ENCODE measurements at places on chromosomes 5 and 9.
A peak's percentile ranks its signal among the peaks of the same experiment; 100 is the strongest.

DNA sequence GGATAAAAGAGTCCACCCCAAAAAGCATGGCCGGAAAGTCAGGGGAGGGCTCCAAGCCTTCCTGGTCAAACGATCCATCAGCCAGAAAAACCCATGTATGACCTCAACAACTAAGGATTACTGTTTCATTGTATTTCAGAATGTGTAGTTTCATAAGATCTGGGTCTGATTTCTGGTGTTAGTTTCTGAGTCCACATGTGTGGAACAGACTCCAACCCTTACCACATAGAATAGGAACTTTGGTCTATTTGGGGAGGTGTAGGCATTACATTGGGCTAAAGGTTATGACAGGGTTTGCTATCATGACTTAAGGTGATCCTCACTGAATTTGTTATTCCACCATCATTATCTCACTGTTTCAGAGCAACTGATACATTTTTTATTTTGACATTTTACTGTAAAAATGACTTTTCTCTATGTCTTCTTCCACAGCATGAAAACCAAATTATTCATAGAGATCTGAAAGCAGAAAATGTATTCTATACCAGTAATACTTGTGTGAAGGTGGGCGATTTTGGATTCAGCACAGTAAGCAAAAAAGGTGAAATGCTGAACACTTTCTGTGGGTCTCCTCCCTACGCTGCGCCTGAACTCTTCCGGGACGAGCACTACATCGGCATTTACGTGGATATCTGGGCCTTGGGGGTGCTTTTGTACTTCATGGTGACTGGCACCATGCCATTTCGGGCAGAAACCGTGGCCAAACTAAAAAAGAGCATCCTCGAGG is 33.5 kb downstream of the HMGCS1 start:
- no peak for DNase-seq

GRCh38 chr9:134606951-134607731 is 34.5 kb upstream of the COL5A1 start:
- DNase-seq: peak; percentile 29

DNA sequence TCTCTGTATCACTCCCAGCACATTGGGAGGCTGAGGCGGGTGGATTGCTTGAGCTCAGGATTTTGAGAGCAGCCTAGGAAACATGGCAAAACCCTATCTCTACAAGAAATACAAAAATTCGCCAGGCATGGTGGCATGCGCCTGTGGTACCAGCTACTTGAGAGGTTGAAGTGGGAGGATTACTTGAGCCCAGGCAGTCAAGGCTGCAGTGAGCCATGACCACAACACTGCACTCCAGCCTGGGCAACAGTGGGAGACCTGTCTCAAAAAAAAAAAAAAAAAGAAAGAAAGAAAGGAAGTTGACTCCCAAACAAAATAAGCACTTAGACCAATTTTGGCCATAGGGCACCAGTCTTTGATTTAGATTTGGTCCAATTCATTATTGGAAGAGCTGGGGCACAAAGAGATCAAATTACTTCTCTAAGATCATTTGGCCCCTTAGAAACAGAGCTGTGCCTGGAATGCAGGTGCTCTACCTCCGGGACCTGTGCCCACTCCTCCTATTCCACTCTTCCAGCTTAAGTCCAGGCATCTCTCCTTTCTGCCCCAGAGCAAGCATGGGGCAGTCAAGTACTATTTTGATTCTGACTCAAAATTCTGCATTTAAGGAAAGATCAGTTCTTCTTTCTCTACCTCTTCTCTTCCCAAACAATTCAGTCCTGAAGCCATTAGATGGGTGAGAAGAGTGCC is 59.0 kb downstream of the ALDH7A1 start:
- no peak for DNase-seq

DNA sequence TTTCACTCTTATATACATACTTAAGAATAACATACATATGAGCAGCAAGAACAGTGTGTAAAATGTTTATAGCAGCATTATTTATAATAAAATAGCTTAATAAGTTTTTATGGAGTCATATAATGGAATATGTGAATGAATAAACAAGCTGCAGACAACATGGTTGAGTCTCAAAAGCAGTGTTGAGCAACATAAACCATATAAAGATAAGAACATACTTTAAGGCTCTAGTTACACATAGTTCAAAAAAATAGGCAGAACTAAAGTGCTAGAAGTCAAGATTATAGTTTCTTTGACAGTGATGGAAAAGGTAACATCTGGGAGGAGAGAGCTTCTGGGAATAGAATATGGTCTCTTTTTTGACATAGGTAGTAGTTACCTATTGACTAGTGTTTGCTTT is 53.7 kb upstream of the ADAMTS19 start:
- DNase-seq: no peak

DNA sequence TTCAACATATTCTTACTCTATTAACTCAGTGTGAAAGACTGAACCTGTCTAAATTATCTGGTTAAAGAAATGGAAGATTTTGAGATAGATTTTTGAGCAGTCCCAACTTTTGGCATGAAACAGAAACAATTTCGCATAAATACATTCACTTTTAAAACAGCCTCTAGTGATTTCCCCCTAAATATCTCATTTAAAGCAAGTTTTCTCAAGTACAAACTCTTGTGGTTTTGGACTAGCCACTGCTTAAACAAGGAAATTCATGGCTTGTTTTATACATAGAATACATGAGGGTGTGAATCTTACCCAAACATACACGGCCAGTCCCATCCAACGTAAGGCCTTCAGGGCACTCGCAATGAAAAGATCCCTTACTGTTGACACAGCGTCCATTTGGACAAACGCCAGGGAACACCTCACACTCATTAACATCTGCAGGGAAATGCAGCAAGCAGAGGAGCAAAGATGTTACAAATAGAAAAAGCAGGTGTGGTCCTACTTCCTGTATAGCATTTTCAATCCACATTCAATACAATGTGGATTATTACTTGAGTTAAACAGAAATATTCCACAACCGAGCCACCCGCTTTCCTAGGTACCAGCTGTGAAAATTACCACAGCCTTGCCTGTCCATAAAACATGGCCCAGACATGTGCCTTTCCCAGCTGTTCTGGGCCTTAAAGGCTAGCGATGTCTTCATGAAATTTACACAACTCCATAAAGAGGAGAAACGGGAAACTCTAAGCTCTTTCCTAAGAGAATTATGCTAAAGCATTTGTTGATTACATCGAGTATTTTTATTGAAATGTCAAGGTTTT is 188.8 kb downstream of the FBN2 start:
- DNase-seq: no peak

DNA sequence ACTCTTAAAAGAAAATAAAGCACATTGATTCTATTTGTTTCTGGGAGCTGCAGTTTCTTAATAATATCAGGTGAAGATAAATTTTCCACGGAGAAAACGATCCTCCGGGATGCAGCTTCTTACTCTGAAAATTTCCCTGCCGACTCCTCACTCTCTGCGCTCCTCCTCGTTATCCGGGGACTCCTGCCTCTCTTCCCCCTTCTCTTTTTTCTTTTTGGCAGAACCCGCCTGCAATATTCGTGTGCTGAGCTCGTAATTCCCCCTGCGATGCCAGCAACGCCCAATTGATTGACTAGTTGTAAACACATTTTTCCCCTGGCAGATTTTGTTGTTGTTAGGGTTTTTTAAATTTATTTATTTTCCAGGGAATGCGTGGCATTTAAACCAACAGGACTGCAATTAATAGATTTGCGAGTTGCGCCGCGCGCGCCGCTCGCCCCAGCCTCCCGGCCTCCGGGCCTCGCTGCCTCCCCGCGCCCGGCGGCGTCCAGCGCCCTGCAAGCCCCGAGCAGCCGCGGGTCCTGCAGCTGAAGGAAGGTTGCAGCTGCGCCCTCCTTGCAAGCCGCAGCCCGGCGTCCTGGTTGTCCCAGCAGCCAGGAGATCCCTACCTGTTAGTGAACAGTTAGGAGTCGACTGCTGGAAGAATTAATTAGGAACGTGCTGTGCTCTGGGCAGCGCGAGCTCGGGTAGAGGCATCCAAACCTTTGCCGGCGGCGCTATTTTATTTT is 2.2 kb downstream of the NTNG2 start:
- DNase-seq: no peak

- DNase-seq: no peak
Measured at GRCh38 chr9:33818847-33819500, 2.0 kb downstream of the UBE2R2 start.

DNA sequence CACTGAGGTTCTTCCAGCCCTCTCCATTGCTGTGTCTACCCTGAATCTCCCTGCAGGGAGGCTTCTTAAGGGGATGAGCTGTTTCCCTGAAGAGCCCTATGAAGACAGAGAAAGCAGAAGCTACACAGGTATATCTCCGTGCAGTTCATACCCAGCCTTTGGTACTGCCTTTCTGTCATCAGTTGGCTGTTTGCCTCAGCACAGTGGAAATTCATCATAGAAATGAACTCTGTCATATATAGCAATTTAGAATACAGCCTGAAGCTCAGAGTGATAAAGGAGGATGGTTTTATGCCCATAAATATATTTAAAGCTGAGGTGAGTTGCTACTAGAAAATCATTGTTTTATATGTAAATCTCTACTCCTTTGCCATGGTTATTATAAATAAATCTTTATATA is 42.6 kb upstream of the KCNN2 start:
- no peak for DNase-seq

DNA sequence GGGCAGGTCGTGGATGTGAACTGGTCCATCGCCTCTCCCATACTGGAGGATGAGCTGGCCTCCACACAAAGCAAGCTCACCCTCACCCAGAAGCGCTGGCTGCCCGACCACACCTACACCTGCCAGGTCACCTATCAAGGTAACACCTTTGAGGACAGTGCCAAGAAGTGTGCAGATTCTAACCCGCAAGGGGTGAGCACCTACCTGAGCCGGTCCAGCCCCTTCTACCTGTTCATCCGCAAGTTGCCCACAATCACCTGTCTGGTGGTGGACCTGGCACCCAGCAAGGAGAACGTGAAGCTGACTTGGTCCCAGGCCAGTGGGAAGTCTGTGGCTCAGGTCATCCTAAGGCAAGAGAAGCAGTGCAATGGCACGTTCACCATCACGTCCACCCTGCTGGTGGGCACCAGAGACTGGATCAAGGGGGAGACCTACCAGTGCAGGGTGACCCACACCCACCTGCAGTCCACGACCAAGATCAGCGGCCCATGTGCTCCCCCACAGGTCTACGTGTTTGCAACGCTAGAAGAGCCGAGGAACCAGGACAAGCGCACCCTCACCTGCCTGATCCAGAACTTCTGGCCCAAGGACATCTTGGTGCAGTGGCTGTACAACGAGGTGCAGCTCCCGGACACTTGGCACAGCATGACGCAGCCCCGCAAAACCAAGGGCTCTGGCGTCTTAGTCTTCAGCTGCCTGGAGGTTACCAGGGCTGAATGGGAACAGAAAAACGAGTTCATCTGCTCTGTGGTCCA is 71.3 kb downstream of the INSL6 start:
- DNase-seq: no peak

- DNase-seq: no peak
Measured at GRCh38 chr5:64977779-64978178, 209.0 kb downstream of the CWC27 start.

DNA sequence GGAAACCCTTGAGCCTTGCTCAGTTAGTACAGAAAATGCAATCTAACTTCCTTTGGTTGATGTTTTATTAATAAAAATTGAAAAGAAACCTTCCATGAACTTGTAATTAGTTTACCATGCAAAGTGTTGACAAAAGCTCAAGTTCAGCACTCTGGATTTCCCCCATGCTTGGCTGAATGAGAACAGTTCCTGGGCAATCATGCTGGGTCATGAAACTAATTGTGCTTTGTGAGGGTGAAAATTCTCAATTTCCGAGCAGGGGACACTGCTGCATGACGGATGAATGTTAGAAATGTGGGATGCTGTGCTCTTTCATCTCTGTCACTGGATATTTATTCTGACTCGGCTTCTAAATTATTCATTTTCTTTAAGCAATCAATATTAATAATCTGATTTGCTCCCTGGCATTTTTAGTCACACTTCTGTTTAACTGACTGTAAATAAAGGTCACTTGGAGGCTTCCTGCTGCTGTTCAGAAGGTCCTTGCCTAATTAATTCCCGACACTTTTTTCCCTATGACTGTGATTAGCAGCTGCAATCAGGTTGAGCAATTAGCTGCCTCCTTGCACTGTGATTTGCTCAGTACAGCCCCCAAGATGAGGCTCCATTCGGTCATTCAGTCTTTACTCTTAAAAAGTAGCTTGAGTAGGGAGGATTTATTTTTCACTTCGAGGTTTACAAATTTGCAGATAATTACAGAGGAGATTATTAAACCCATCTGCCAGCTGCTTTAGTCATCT is 678.1 kb upstream of the ZNF608 start:
- no peak for DNase-seq

GRCh38 chr9:136621019-136621733 is 41.5 kb upstream of the EGFL7 start:
- DNase-seq: no peak

GRCh38 chr5:394671-395155 is 48.3 kb upstream of the EXOC3 start:
- DNase-seq: peak; percentile 55

GRCh38 chr5:33472805-33473409 is 32.1 kb downstream of the TARS1 start:
- DNase-seq: no peak

- no peak for DNase-seq
Measured at GRCh38 chr5:112217843-112218579, 201.1 kb downstream of the EPB41L4A start.

GRCh38 chr5:147666419-147666818 is 116.1 kb downstream of the JAKMIP2 start:
- no peak for DNase-seq

- DNase-seq: no peak
Measured at GRCh38 chr5:38051711-38052511, 206.4 kb upstream of the EGFLAM start.

- no peak for DNase-seq
Measured at GRCh38 chr5:123571927-123572326, 60.0 kb downstream of the CSNK1G3 start.

DNA sequence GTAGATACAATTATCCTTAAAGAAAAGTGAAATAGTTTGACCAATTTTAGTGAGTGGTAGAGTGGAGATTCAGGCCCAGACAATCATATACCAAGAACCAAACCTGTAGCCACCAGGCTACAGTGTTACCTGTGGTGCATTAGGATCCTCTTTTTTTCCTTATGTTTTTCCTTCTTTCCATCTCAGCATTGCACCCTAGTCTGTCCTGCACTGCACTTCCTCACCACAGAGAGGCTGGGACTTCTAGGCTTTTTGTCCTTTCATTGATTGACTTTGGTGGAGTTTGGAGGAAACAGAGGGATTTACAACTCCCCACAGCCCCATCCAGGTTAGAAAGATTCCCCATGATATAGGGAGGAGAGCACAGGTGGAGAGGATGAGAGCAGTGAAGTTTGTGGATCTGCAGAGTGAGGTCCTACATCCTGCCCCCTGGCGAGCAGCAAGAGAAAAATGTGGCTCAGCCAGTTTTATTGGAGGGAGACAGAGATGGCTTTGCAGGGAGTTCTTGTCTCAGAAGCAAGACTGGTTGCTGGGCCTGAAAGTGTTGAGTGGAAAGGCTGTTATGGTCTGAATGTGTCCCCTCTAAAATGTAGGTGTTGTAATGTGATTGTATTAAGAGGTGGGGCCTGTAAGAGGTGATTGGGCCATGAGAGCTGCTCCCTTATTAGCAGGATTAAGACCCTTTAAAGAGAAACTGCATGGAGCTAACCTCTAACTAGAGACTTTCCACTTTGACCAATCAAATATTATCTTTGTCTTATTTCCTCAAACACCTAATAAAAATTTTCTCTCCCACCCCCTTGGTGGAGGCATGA is 36.2 kb downstream of the KIF4B start:
- no peak for DNase-seq

- DNase-seq: no peak
Measured at GRCh38 chr9:14318361-14318760, 4.4 kb upstream of the NFIB start.

Measured in suprapubic skin (tissue), 4 donors.